Left renal cortex interstitium (tissue), 4 donors: ENCODE measurements at places on chromosomes 1 and 21.

DNA sequence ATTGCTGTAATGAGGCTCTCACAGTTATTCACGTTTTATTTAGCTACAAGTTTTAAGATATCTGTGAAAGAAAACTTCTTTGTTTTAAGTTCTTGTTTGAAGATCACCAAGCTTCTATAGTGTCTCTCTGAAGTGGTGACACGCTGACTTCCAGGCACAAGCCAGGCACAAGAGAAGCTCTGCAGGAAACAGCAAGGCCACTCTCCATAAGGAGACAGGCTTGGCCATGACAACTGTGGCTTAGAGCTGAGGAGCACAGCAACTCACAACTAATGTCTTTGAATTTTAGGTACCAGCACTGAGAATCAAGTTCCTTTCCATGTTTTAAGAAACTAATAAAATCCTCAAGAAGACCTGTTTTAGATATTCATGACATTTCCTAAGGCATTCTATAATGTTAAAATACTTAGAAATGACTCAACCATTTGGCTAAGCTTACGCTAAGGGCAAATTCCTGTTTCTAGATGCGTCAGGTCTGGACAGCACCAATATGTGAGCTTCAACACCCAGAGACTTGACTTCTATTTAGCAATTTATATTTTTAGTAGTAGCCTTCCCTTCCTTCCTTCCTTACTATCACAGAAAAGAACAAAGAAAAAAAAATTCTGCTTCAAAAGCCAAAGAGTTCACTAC lies 40.2 kb downstream of the APP start:
- DNase-seq: no peak

DNA sequence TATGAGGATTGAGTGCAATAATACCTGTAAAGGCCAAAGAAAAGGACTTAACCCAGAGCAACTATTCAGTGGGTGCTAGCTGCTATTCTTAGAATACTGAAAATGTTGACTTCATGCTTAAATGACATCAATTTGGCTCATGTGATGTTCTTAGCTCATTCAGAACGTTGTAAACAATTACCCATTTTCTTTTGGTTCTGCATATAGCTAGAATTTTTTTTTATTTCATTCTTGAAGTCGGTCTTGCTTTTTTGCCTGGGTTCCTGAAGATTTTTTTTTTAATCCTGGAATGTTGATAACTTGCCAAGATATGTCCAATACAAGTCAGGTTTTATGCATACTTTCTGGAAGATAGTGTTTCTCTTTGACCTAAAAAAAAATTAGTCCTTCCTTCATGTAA lies 772.0 kb downstream of the LTN1 start:
- no peak for DNase-seq

DNA sequence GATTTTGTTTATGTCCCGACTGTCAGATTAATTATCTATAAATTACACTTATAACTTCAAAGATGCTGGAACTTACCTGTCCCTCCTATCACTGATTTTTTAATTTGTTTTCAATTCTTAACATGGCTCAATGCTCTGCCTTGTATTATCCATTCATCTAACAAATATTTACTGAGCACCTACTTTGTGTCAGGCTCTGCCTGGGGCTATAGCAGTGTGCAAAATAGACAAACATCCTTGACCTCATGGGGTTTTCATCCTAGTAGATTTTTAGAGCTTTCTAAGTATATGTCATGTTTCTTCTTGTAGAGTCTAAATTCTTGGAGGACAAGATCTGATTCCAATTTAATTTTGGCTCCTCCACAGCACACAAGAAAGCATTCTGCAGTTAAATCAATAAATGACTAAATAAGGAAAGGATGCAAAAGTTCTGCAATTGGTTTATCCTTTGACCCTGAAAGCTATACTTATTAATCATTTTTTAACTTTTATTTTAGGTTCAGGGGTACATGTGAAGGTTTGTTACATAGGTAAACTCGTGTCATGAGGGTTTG lies 10.8 kb upstream of the SMYD2 start:
- no peak for DNase-seq

DNA sequence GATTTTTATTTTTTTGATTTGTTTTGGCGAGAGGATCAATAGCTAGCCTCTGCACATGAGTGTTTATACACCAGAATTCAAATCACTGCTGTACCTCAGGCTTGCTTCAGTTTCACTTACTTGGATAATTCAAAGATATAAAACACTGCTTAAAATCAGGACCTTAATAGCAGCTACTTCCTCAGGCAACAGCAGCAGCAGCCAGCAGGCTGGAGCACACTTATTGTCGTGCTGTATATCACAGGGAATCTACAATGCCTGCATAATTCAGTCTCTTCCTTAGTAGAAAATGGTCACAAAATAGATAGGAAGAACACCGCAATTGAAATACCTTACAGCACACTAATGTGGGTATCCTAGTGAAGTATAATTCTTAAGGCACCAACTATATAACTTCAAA lies 497.3 kb downstream of the NEGR1 start:
- DNase-seq: no peak

- DNase-seq: no peak
These were observed 35.2 kb upstream of the B3GALT2 start for GRCh38 chr1:193221651-193222050.

- no peak for DNase-seq
These were observed 58.4 kb downstream of the LAMC2 start for GRCh38 chr1:183244466-183244865.
